ENCODE measurements at places on chromosomes 13 and 19.

GRCh38 chr13:104592127-104592526 lies 1525.9 kb upstream of the SLC10A2 start:
- DNase-seq, result no peak

DNA sequence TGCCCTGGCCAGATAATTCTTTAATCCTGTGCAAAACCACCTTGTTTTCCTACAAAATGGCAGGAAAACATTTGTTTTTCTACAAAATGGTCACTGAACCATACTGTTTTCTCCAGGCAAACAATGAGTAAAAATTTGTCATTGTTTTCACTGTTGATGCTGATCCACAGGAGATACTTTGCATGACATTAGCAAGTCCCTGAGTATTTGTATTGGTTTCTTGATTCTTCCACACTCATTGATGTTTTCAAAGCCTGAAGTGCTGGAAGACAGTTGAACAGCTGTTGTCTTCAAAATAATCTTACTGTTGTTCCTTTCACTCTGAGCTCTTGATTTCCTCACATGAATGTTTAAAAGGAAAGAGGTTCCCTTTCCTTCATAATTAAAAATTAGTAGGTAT lies 123.1 kb upstream of the HTR2A start:
- DNase-seq, result no peak

- peak; percentile 56 for DNase-seq
Observed at GRCh38 chr19:6021878-6022569, 44.1 kb upstream of the RANBP3 start.

- no peak for DNase-seq
Observed at GRCh38 chr19:4980838-4981680, 12.1 kb downstream of the KDM4B start.

DNA sequence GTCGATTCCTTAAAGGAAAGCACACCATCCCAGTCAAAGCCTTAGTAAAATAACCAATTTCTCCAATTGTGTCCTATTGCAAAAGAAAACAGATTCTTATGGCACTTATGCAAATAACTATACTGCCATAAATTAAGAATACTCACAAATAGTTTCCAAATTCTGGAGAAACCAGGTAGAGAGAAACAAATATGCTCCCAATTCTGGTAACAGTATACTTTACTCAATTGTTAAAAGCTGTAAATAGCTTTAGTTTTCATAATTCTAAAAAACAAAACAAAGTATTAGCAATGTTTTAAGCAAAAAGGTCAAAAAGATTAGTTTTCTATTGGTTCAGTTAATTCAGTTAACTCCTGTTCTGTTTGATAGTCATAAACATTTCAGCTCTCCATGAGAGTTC lies 18.2 kb upstream of the UBAC2 start:
- DNase-seq, result no peak

GRCh38 chr19:2488405-2488941 lies 12.5 kb downstream of the GADD45B start:
- no peak for DNase-seq

DNA sequence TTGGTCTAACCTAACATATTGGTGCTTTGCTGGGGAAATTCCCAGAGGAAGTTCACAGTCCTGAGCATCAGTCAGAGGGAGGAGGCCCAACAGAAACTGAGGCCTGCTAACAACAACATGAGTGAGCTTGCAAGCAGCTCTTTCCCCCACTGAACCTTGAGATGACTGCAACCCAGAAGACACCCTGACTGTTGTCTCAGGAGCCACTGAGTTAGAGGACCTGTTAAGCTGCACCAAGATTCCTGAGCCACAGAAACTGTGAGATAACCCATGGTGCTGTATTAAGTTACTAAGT lies 193.2 kb upstream of the UBL3 start:
- DNase-seq, result no peak

DNA sequence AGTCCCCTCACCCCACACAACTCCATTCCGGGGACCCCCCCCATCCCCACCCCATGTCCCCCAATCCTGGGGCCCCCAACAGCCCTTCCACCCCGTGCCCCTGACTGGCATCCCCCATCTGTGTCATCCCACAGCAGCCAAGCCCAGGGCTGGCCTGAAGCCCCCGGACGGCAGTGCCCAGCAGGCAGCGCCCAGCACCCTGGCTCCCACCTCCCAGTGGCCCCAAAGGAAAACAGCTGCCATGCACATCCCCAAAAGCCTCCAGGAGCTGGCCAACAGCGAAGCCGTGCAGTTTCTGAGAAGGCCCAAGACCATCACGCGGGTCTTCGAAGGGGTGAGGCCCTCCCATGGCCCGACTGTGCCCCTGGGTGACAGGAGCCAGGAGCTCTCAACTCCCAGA lies 1.4 kb downstream of the SYNGR4 start:
- DNase-seq, result no peak

- no peak for DNase-seq
Observed at GRCh38 chr19:17646441-17646840, 41.7 kb downstream of the UNC13A start.

- DNase-seq, result no peak
Observed at GRCh38 chr13:110700641-110701040, 5.3 kb downstream of the CARS2 start.

GRCh38 chr13:23087880-23088279 lies 92.9 kb upstream of the SGCG start:
- no peak for DNase-seq

GRCh38 chr13:100875392-100876043 lies 200.9 kb upstream of the TMTC4 start:
- no peak for DNase-seq

- DNase-seq, result no peak
Observed at GRCh38 chr19:31290931-31291590, 58.2 kb downstream of the TSHZ3 start.

DNA sequence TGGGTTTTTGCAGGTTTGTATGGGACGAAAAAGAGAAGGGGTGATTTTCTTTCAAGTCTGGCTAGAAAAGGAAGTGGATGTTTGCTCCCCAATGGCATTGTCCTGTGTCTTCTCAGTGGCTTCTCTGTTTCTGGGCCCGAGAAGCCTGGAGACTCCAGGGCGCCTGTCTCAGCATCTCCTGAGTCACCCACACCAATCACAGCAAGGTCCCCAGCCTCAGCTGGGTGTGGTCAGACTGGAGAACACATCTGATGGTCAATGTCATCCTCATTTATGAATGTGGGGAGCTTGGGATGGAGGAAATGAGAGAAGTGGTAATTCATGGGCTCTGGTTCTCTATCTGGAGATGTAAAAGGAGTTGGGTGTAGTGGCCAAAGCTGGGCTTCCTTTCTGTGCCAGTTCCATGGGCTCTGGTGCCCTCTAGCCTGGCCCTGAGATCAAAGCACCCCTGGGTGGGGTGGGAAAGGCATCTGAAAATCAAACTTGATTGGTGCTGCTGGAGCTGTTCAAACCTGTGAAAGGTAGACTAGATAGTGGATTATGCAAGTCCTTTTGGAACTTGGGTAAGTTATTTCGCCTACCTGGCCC lies 13.4 kb downstream of the RASL11A start:
- DNase-seq, result no peak

DNA sequence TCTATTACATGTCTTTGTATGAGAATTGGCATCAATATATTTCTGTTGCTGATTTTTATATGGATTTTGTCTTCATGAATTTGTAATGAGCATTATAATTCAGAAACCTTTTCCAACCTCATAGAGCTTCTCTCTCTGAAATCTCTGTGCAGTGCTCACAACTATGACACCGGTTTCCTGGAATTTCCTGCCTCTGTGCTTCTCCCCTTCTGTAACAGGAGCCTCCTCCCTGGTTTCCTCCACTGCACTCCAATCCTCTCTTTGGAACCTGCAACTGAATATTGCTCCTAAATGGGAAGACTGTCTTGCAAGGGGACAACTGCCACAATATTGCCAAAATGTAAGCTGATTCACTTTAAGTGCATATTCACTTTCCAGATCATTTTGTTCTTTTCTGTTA lies 1147.9 kb downstream of the UQCRFS1 start:
- no peak for DNase-seq

- no peak for DNase-seq
Observed at GRCh38 chr13:87089391-87089790, 581.8 kb upstream of the SLITRK5 start.

DNA sequence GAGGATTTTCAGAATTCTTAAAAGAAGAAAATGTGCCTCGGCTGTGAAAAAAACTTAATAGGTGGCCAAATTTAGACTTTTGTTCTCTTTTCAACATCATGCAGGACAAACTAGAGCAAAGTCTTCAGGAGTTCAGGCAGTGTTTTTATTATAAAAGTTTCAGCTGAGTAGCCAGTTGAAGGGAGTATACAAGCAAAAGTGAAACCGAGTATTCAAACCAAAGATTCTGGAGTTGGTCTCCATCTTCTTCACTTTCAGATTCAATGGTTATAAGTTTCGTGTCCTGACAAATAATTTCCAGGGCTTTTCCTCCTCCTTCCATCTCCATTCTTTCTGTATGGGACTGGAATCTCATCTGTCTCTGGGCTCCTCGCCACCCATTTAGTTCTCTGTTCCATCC lies 379.7 kb downstream of the GPC5 start:
- DNase-seq, result no peak

- no peak for DNase-seq
Observed at GRCh38 chr13:100722517-100722916, 47.9 kb upstream of the TMTC4 start.

DNA sequence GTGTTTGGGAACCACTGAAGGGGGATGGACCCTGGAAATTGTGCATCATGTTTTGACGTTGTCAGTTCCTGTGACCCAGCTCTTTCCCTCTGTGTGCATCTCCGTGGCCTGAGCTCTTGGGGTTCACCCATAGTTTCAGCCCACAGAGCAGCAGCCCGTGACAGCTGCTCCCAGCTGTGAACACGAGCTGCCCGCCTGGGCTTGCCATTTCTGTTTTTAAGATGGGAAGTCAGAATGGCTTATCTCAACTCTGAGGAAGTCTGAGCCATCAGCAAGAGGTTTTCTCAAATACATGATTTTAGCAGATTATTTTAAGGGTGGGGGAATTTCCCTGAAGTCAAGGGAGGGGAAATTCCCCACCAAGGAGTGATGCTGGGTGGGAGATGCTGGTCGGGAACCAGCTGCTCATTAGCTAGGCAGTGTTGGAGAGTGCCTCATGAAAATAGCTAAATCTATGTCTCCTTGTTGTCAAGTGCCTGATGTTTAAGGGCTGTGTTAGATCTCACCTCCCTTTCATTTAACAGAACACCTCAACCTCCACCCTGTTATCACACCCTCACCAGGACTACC lies 34.8 kb upstream of the C1QTNF9 start:
- DNase-seq, result no peak

DNA sequence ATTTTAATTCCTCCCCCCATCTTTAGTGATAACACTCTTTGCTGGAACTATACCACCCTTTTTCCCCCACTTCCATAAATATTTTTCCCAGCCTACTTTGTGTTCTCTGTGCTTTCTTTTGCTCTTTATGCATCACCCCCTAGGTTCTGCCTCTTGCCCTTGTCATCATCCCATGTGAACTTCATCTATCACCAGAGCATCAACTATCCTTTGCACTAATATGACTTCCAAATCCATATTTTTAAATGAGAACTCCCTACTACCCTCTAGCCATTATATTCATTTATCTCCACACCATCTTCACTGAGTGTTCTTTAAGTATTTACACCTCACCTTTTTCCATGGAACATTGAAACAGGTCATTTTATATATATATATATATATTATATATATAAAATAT lies 452.7 kb downstream of the FOXO1 start:
- no peak for DNase-seq

- DNase-seq, result no peak
Observed at GRCh38 chr19:30008169-30008568, 66.1 kb downstream of the URI1 start.

DNA sequence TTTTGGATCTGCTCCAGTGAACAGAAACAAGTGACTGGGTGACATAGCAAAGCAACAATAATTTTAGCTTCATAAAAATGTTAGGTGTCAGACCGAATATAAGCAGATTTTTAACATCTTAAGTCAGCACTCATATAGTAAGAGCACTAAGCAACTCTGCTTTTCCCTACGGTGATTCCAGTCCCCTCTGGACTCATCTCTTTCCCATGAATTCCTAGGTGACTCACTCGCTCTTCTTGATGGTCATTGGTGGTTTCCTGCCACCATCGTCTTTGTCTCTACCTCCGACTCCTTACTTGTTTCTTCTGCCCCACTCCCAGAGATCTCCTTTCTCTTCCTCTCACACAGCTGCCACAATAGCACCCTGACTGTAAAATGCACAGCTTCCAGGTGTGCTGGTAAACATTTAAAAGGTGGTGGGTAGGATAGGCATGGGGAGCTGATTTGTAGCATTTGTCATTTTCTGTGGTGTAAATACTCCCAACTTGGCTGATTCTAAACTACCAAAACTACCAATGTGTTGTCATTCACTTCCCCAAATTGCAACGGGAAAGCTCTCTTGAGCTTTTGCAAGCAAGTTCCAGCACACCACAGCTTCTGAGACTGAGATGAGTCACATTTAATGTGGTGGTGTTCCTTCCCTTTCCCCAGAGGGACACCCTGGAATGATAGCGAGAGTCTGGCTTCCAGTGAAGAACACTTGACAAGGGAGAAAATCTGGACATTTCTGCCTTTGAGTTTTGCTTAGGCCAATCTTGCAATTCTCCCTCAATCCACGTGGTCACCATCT lies 42.8 kb upstream of the CLDN10 start:
- DNase-seq, result no peak

DNA sequence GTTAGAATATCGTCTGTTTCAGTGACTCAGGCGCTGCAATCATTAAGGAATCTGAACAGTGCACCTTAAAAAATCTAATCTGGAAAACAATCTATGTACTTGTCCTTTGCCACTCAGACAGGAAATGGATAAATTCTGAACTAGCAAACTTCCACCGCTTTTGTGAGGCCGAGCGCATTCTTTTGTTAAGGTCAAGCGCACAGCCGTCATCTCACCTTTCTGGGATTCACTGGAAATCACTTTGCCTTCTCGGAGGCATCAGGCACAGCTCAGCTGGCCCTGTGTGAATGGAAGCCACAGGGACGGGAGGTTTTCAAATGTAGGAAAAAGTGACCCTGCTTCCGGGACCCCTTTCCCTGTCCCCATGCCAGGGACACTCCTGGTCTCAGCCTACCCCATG lies 28.2 kb upstream of the SPACA7 start:
- DNase-seq, result no peak

DNA sequence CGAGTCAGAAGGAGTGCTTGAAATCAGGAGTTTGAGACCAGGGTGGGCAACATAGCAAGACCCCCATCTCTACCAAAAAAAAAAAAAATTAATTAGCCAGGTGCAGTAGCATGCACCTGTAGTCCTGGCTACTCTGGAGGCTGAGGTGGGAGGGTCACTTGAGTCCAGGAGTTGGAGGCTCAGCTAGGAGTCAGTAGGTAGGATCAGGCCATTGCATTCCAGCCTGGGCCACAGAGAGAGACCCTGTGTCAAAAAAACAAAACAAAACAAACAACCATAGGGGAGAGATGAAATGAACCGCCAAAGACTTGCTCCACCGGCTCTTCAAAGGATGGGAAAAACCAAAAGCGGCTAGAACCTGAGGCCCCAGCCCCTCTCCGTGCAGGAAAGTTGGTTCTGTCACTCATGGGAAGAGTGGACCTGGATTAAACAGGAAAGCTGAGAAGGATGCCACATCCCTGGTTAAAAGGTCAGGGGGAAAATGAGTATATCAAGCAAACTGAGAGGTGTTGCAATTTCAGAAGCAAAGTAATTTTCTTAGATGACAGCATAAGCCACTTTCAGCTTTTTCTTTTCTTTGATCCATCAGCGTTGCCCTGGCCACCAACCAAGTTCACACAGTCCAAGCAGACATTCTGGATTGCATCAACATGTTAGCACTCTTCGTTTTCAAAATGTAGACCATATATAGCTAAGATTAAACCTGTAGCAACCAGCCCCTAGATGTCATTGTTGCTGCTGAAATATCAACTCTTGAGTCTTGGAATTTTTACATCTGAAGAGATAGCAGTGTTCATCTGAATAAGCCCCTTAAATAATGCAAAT lies 8.9 kb upstream of the ZNF507 start:
- DNase-seq, result no peak
